ENCODE measurements at places on chromosomes 6 and 20.

DNA sequence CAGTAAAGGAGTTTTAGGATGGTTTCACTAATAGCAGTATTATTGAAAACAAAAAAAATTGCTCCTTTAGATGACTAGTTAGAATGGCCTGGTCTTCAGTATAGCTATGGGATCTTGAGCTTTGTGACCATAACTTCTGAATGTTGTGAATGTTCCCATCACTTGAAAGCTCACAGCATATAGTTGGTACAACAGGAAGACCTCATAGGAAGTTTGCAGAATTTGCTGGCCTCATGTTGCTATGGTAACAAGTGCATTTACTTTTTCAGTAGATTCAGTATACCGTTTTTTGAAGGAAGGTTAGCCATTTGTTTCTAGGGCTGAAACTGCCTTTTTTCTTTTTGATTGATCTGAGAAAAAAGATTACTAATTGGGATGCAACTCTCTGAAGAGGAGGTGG is 8.3 kb downstream of the PHF3 start:
- DNase-seq, result no peak

DNA sequence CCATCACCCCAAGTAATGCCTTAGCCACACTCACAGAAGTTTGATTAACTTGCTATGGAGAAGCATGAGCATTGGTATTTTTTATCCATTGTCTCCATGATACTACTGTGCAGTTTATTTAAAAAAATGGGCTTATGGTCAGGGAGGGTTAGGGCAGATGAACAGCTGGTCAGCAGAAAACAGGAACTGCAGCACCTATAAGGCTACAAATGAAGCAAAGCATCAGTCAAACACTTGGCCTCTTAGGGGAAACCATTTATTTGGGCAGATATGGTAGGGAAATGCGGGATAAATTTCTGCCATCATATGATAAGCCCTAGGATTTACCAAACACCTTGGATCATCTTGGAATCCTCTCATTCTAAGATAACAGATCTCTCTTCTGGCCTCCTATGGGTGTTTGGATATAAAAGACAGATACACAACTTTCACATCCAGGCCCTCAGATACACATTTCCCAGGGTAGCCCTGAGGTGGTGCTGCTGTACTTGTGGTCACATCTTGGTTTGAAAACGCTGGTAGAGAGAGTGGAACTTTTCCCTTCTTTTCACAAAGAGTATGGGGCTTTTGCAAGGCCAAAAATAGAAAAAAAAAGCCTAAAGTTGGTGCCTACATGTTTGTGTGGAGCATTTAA is 42.8 kb upstream of the AHI1 start:
- no peak for DNase-seq

DNA sequence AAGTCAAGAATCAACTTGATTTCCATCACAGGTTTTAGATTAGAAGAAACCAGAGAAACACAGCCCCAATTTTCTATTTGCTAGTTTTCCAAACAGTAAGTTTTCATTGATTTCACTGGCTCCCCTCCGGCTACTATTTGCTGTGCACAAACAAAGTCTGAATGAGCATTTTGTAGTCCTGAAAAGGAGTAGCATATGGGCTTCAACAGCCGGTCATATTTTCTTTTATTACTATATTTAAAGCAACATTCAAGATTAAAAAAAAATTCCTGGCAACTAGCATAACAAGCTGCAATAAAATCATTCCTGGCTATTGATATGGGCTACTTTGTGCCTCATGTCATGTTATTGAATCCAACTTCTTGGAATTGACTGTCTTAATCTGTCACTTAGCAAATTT is 48.3 kb downstream of the CARMIL1 start:
- DNase-seq, result no peak

DNA sequence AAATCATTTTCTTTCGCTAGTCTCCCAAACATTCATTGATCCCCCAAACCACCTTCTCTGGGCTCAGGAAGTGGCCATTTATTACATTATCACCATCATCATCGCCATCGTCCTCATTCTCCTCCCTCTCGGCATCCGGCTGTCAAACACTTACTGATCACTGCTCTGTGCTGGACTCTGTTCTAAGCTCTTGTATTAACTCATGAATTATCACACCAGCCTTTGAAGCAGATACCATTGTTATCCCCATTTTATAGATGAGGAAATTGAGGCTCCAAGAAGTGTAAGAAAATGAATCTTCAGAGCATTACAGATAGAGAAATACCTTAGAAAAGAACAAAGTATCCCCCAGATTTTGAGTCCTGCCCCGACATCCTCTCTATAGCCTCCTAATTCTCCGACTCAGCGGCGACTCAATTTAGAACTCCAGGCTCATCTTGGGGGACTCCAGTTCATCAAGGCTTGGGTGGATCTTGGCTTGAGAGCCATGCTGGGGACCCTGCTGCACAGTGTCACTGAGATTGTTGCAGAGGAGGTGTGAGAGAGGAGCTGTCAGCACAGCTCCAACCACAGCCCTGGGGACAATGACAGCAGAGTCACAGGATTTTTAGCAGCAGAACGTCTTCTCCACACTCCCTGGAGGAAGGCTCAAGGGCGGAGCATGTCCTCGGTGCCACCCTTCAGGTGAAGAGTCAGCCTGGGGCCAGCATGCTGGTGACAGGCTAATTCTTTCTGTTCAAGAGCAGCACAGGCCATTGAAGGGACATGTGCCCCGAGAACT is 6.6 kb upstream of the EEF1E1 start:
- DNase-seq, result no peak

- no peak for DNase-seq
Observed at GRCh38 chr6:170176136-170176897, 114.6 kb downstream of the DLL1 start.

- no peak for DNase-seq
Observed at GRCh38 chr6:51910851-51911250, 176.6 kb downstream of the PKHD1 start.

DNA sequence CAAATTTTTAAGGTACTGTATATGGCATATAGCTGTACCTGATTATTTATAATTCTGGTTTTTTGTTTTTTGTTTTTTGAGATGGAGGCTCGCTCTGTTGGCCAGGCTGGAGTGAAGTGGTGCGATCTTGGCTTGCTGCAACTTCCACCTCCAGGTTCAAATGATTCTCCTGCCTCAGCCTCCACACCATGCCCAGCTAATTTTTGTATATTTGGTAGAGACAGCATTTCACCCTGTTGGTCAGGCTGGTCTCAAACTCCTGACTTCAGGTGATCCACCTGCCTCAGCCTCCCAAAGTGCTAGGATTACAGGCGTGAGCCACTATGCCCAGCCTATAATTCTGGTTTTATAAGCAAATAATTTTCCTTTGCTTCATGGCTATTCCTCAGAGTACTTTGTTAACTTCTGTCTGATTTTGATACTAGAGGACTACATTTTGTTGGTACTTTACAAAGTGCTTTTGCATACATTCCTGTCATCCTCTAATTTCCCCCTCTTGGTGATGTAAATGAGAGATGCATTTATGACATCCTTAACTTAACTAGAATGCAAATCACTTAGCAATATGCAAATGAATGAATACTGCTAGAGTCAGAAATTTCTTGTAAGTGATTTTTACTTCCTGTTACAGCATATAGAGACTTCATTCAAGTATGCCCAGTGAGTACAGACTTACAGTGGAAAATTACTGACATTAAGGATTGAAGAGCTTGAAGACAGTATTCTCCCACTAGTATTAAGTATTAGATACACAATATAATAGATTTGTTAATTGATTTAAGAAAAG is 35.7 kb upstream of the ARID1B start:
- DNase-seq, result no peak

GRCh38 chr6:43927532-43928210 is 157.7 kb downstream of the VEGFA start:
- DNase-seq, result peak; percentile 36

DNA sequence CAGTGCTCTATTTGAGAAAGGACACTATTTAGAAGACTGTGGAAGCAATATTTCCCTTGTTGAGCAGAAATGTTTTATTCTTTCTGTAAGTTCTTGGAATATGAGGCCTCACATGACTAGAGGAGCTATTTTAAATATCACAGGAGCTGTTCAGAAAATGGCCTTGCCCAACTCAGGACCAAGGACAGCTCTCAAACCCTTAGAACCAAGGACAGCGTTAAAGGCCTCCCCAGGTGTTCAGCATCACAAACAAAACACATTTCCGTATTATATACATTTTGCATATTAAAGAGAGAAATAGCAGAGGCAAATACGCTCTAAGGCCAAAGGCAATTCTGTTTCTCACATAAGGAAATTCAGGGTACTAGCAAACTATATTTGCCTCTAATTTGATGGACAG is 631.4 kb downstream of the CDH26 start:
- DNase-seq, result peak; percentile 8

DNA sequence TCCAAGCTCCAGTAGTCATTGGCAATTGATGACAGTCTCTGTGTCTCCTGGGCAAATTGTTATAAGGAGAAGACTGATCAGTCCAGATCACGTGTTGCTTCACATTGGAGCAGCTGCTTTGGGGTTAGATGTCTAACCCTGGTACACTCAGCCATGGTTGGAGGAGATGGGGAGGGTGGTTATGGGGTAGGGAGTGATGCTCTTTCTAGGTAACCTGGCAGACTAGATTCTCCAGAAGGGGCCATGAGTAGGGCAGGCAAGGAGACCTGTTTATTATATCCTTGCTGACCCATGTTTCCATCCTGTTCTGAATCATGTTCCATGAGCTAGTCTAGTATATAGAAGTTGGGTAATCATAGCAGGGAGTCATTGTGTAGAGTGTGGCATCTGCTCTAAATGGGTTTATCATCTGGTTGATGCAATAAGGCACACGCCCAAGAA is 50.8 kb upstream of the BACH2 start:
- no peak for DNase-seq

DNA sequence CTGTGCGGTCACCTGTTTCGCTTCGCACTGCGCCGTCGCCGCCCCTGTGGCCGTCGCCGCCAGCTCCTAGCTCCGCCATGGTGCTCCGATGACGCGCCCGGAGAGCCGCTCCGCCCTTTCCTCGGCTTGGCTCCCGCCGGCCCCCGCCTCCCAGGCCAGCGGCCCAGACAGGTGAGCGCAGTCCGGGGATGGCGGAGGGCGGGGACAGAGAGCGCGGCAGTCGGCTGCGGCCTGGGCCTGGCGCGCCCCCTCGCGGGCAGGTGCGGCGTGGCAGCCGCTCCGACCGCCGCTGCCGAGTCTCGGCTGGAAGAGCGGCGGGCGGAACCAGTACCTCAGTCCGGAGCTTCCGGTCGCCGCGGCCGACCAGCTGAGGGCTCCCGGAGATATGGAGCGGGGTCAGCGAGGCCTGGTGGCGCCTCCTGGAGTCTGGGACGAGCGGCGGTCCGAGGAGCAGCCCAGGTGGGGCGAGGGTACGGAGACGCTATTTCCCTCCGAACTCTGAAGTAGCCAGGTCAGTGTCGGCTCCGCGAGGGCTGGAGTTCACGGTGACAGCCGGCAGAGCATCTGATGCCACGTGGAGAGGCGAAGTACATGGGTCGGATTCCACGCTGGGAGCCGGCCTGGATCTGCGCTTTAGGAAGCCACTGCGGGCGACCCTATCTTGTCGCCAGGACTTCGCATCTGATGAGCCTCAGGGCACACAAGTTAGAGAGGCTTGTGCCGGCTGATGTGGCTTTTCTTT is at the start of gene MAP7:
Gene MAP7 (minus strand): TSS at position 93 of the 742 bp plus-strand sequence. CDS start 14 bp downstream, at position 79.
- peak; percentile 38 for DNase-seq

DNA sequence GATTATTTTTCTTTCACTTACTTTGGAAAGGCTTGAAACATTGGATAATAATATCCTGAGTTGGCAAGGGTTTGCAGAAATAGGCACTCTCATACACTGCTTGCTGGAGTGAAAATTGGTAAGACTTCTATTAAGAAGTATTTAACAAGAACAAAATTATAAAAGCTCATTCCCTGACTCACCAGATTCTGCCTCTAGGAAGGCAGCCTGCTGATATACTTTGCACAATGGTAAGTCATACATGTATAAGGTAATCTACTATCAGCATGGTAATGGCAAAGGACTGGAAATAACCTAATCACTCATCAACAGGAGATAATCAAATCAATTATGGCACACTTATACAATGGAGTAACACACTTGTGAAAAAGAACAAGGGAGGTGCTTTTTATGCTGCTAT is 85.8 kb downstream of the PLCG1 start:
- DNase-seq, result no peak

DNA sequence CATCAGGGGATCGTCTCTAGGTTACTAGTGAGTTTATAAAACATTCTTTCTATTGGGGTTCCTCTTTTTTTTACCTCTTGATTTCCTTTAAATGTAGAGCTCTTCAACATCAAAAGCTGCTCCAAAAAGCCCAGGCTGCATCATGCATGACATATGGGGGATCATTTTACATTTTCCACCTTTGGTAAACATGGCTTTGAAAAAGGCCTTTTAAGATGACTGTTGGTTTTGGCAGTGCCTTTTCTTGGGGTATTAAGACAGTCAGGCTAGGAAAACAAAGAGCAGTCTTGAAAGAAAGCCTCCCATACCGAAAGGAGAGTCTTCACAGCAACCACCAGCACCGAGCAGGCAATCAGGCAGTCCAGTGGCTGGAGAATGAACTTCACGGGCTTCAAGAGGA is 73.2 kb downstream of the NPEPL1 start:
- no peak for DNase-seq

GRCh38 chr6:119476554-119476953 is 127.0 kb upstream of the MAN1A1 start:
- DNase-seq, result no peak

DNA sequence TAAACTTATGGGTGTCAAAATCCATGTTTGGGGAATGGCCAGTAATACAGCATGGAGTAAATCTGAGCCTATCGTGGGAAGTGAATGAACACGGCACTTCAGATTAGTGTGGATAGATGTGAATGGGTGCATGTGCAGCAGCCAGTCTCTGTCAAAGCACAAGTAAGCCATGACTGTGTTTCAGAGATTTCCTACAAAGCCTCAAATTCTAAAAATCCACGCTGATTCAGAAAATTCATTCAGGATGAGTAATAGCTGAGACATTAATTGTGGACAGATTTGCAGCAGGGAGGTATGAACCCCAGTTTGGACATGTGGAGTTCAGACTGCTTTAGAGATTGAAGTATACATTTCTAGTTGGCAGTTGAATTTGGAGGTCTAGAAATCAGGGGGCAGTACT is 115.1 kb downstream of the QKI start:
- no peak for DNase-seq

DNA sequence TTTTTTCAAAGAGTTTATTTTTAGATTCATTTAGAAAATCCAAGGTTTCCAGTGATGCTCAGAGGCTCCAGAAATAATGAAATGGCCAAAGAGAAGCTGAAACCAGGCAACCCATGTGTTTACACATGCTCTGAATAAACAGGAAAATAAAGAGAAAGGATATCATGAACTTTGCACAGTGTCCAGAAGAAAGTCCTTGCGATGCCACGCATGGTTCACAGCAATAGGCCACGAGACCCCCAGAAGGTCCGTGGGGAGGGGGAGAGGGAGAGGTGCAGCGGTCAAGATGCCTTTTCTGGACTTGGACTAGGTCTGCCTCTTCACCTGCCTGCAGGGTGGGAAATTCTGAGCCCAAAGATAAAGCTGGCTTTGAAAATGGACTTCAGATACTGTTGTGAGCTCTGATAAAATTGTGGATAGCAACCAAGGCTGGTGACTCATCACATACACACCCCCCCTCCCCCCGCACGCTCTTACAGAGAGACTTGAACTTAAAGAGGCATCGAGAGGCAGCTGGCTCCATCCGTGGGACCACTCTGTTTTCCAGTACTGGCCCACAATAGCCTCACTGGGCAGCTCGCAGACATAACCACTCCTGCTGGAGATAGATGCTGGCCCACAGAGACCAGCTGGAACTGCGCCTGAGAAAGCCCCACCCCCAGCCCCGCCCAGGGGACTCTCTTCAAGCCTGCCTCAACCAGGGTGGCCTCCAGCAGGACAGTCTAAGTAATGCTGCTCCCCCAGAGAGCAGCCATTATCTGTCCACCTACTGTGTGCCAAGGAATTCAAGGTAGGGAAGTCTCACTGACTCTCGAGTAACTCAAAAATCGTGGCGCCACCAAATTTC is 21.2 kb upstream of the NFATC2 start:
- DNase-seq, result peak; percentile 84

All from hematopoietic multipotent progenitor cell treated with erythropoietin and hydrocortisone succinate and interleukin-3 and kit ligand, for 8 days (in vitro differentiated cells).